ENCODE measurements at places on chromosomes 7 and 10. TPM values are rescaled to one million over a fixed set of nuclear protein-coding genes. Genes with fewer than 3 reads are reported as not detected.

Gene CEP55
- polyA plus RNA-seq: 0.67 TPM

Gene ARMC10
- 26.1 TPM for polyA plus RNA-seq

Gene CDHR1
- polyA plus RNA-seq: 3.3 TPM

Gene SLC25A40
- polyA plus RNA-seq: 61.6 TPM

Gene ANK3
- polyA plus RNA-seq: 114 TPM

Gene PDZD7
- polyA plus RNA-seq: 2.6 TPM

Gene PIP
- not detected for polyA plus RNA-seq

Gene CCDC3
- polyA plus RNA-seq: 3.8 TPM

Gene CLIP2
- polyA plus RNA-seq: 25.7 TPM

Gene TUBAL3
- polyA plus RNA-seq: not detected

Gene SHH
- 1.2 TPM for polyA plus RNA-seq

Gene PTTG1IP2
- polyA plus RNA-seq: not detected

Gene PRPS1L1
- polyA plus RNA-seq: not detected

Gene UNC5B
- polyA plus RNA-seq: 2.0 TPM

Gene SLC25A13
- polyA plus RNA-seq: 20.2 TPM

All from neural cell (in vitro differentiated cells).